ENCODE measurements at places on chromosomes 1 and 21. TPM values are rescaled to one million over a fixed set of nuclear protein-coding genes. Genes with fewer than 3 reads are reported as not detected.

- DNase-seq = peak; percentile 100
Observed at GRCh38 chr1:66335859-66336640, 197.9 kb upstream of the SGIP1 start.

GRCh38 chr1:19468397-19468956 is 16.9 kb downstream of the CAPZB start:
- peak; percentile 72 for DNase-seq

DNA sequence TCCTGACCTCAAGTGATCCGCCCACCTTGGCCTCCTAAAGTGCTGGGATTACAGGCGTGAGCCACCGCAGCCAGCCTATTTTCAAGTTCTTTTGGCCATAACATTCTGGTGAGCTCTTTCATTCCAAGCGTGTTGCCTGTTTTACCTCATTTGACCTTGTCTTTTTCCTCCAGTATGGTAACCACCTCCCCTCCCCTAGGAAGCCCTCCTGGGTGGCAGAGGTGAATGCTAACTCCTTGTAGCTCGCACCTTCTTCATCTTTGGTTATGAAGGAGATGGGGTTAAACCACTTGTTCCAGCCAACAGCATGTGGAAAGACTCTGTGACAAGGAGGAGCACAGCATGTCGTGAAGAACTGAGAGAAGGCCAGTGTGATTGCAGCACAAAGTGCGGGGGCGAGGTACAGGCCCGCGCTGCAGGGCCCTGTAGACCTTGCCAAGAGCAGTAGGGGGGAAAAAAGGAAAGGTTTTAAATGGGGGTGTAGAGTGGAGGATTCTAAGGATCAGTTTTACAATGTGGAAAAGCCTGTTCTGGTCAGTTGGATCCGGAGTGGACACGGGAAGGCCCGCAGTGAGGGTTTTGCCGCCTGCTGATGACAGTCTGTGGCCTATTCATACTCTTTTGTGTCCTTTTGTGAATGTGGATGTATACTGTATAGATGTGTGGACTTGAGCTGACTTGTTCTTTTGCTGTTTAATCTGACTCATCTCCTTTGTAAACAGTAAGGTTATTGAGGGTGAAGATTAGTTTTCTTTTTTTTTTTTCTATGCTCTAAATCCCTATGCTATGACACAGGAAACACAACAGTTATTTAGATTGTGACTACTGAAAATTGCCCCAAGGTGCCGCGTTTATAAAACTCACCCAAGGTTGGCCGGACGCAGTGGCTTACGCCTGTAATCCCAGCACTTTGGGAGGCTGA is 7.5 kb upstream of the ZNF436 start:
- DNase-seq = no peak

DNA sequence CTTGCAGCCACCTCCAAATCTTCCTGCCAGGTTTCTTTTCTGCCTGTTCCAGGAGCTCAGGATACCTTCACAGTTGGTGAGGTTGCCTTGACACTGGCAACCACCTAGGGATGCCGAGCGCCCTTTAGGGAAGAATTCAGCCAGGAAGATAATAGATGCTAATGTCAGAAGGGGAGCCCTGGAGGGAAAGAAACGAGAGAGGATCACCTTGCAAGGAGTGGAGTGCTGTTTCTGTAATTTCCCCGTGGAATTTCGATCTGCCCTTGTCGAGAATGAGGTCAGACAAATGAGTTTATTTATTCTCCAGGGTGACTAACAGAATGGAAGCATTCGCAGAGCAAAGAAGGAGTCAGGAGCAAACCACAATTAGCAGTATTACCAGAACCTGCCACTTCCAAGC is 315.8 kb upstream of the KAZN start:
- no peak for DNase-seq

- DNase-seq = no peak
Observed at GRCh38 chr1:56933606-56934005, 32.2 kb downstream of the C8B start.

Gene ACTN2
- polyA plus RNA-seq = not detected

DNA sequence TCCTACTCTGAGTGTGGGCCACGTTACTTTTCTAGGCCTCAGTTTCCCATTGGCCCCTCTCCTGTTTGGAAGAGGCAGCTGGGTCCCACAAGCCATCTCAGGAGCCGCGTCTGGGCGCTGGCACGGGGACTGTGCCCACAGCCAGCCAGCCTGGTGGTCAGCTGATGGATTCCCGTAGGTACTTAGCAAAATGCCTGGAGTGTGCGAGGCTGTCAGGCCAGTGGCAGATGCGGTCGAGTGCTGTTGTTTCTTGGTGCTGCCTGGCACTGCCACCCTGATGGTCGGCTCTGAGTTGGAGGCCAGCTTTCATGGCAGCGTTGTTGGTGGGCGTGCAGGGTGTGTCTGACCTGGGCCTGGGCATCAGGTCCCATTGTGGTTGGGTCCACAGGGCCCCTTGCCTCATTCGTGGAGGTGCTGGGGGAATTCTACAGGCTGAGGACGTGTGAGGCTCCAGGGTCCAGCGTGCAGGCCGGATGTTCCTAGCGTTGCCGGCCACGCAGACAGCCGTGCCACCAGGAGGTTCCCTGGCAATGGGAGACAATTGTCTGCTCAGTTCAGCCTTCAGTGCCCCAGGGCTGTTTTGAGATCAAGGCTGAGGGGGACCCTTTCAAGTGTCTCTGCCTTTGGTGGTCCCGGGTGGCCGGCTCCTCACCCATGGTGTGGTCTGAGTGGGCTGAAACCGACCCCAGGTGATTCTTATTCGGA is 20.9 kb downstream of the SKI start:
- DNase-seq = no peak

Gene TMEM200B
- not detected for polyA plus RNA-seq

DNA sequence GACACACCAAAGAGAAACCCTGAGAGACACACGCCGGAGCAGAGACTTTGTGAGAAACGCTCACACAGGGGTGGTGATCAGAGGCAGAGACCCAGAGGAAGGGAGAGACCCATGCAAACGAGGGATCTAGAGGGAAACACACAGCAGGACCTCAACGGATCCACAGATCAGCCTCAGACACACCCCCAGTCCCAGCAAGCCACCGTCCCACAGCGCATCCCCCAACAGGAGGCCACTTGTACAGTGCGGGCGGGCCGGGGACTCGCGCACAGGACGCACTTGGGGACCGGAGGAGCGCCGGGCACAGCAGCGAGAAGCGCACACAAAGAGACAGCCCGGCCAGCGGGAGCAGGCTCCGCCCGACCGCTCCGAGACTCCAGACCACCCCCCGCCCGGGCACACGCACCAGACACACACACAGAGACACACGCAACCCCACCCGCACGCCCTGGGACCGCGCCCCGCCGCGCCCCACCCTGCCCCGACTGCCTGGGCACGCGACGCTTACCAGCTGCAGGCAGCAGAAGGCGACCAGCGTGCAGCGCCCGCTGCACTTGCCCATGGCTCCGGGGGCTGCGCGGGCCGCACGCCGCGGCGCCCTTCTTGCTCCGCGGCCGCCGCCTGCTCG is 587 bp downstream of the NKAIN1 start:
- no peak for DNase-seq

GRCh38 chr1:228404107-228404720 is 2.4 kb downstream of the TRIM11 start:
- peak; percentile 32 for DNase-seq

DNA sequence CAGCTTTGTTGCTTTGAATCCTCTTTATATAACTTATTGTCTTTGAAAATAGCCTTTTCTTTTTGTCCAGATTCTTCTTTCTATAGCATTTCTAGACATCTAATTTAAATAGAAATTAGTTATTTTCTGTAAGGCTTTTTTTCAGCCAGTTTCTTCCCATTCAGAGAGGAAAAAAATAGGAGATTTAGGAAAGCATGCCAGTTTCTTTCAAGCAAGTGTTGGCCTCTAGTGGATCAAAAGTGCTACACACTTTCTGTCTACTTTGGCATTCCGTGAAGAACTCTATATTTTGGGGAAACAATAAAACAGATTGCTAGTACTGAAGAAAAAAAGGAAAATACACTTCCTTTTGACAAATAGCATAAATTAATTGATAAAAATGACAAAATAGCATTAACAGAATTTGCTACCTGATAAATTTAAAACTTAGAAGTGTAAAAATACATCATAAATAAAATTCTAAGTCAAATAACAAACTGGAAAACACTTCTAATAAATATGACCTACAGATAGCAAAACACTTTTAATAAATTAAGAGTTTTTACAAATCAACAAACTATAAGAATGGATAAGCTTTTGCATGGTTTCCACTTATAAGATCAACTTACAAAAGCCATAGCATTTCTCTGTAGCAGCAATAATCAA is 13.1 kb upstream of the EXO1 start:
- peak; percentile 29 for DNase-seq

GRCh38 chr1:41645062-41645461 is 160.6 kb upstream of the EDN2 start:
- no peak for DNase-seq

Gene PERM1
- not detected for polyA plus RNA-seq

DNA sequence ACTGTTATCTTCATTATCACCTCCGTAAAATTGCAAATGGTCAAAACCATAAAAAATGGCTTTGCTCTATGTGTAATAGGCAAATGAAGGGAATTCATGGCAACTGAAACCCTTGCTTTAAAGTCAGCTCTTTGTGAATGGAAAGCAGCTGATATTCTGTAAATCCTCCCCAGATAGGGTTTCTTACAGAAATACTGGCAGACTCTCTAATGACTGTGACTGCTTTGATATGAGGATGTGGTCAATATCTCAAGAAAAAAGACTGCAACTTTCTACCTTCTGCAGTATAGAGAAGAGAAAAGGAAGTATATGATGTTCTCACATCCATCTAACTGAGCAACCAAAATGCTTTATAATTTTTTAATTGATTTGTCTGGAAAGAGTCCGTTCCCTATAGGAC is 193.1 kb downstream of the ST6GALNAC3 start:
- no peak for DNase-seq

GRCh38 chr1:48047116-48047515 is 49.9 kb upstream of the TRABD2B start:
- DNase-seq = no peak

GRCh38 chr1:54883349-54884102 is 3.5 kb downstream of the DHCR24 start:
- DNase-seq = no peak

DNA sequence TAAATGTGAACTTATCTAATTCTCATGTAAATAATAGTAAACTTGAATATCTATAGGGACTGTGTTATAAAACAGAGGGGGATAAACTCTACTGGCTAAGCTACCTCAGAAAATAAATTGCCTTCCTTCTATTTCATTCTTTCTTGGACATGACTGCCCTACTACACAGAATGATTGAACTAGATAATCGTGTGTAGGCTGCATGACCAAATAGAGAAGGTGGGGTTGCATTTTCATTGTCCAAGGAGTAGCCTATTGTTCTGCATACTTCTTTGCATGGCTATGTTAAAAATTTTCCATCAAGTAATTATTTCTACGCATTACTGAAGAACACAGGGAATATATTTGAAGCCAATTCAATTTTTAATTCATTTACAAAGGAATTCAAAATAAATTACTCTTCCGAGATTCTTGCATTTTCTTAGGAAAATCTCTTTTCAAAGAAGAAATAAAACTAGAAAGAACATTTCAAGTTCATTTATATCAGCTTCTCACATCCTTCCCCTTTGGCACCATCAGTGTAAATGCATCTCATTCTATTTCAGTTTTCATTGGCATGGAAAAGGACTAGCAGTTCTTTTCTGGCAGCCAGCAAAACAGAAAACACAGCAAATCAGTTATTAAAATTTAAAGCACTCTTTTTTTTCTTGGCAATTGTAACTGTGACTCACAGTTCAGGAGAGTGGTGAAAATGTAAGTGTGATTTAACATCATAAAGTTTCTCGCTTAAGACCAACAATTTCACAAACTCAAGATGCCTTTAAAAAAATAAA is 714.7 kb downstream of the NCAM2 start:
- DNase-seq = no peak

DNA sequence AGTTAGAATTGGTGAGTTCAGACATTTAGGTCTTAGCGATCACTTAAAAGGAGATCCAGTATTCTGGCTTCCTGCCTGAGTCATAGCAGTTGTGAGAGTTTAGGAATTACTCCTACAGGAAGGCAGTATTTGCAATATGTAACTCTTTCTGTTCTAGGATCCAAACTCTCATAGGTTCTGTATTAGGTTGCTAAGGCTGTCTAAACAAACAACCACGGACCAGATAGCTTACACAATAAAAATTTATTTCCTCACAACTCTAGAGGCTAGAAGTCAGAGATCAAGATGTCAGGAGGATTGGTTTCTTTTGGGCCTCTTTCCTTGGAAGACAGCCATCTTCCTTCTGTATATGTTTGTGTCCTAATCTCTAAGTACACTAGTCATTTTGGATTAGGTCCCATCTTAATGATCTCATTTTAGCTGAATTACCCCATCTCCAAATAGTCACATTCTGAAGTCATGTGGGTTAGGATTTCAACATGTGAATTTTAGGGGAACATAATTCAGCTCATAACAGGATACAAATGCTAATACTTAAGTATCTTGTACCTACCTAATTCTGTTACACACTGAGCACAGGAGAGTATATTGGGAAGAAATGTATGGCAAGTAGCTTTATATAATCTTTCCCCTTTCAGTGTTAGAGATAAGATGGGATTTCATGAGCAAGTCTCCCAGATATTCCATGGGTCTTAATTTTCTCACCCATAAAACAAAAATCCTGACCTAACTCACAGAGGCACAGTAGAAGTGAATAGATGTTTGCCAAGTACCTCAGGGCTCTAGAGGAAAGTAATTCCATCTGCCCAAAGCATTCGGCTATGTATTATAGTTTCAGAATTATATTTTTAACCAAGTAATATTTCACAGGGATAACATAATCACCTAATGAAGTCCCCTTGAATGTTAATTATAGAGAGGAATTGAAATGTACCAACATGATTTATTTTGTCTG is 144.4 kb downstream of the PTBP2 start:
- DNase-seq = no peak

DNA sequence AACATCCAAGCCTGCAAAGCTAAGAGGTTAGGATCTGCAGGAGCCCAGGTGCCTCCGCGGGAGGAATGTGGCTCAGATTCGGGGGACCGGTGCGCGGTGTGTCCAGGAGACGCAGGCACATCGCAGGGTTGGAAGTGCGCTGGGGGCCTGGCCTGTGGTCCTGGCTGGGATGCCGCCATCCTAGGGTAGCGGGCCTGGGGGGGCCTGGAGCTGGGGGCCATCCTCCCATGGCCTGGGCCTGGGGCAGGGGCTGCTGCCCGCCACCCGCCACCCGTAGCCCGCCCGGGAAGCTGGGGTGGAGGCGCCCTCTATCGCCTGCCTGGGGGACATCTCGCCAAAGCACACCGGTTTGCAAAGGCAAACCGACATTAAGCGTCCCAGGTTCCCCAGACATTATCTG is 170.6 kb upstream of the ARHGEF16 start:
- DNase-seq = no peak

DNA sequence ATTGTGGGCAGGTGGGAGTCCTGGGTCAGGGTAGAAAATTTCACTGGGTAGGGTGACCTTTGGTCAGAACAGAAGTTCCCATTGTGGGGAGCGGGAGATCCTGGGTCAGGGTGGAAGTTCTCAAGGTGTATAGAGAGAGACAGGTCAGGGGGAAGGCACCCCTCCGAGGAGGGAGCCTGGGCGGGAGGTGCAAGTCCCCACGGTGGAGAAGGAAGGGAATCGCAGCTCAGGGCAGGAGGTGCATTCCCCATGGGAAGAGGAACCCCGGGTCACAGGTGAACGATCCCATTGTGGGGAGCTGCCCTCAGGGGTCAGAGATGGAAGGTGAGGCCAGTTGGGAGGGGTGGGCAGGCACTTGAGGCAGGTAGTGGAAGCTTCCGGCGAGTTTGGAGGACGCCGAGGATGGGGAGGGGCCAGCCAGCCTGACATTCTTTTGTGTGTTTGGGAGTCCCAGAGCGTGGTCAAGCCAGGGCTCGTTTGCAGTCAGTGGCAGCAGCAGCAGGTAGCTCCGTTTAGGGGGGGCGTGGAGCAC is 637 bp downstream of the LYPLA2 start:
- DNase-seq = no peak

Gene DYRK3
- 0.13 TPM for polyA plus RNA-seq

Gene KCNE1
- polyA plus RNA-seq = 15.9 TPM

- DNase-seq = no peak
Observed at GRCh38 chr1:241096982-241097381, 260.0 kb downstream of the RGS7 start.
